ENCODE measurements at places on chromosomes 4 and X.

GRCh38 chr4:139521754-139522401 lies 34.1 kb downstream of the SETD7 start:
- no peak for DNase-seq

GRCh38 chrX:4240541-4241194 lies 527.2 kb upstream of the PRKX start:
- DNase-seq, result no peak

GRCh38 chr4:82437285-82438005 lies 7.1 kb downstream of the ENOPH1 start:
- DNase-seq, result no peak

- no peak for DNase-seq
These were observed 141.5 kb downstream of the MAGEB17 start for GRCh38 chrX:16308773-16309172.

- no peak for DNase-seq
These were observed 132.3 kb downstream of the ZNF330 start for GRCh38 chr4:141352909-141353525.

DNA sequence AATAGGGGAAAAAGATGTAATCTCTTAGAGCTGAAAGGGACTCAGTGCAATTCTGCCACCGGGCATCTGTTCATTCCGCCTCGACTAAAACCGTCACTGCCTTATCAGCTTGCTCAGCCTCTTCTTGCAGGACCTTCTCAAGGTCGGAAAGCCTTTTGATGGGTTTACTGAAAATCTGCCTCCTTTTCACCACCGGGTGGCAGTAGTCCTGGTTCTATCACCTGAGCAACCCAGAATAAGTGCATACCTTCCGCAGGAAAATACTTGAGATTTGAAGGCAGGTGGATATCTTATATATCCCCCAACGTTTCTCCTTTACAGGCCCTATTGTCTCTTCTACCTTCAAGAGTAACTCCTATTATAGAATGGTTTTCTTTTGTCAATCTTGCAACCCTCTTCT lies 103.4 kb upstream of the PAK3 start:
- DNase-seq, result peak; percentile 51

- DNase-seq, result no peak
These were observed 40.2 kb upstream of the NKX3-2 start for GRCh38 chr4:13584481-13584880.

DNA sequence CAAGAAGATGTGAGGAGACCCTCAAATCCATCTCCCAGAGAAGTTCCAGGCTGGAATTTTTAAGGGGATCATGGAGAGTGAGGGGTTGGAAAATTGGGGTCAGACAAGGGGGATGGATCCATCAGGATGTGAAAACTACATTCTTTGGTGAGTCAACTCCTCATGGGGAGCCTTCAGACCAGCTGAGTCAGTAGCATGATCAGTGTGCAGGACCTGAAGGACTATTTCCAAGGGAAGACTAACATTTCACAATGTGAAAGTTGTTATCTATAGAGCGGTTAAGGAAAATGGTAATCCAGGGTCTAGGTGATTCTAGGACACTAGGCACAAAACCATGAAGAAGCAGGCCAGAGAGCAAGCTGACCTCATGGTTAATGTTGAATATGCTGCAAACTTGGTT lies 38.6 kb upstream of the CEP135 start:
- DNase-seq, result no peak

DNA sequence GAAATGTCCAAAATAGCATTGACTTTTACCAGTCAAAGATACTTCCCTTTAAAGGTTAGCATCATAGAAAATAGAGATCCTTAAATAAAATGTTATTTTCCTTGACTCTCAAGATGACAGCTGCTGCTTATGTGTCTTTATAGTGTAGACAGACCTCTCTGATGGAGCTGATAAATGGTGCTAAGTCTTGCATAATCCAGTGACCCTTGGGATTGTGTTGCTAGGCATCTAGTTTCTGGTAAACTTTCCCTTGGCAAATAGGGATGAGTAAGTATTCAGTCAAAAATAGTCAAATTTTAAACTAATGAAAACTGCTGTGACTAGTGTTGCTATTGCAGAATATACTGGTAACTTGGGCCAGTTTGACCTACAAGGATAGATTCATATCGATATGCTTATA lies 53.6 kb downstream of the MBNL3 start:
- no peak for DNase-seq

DNA sequence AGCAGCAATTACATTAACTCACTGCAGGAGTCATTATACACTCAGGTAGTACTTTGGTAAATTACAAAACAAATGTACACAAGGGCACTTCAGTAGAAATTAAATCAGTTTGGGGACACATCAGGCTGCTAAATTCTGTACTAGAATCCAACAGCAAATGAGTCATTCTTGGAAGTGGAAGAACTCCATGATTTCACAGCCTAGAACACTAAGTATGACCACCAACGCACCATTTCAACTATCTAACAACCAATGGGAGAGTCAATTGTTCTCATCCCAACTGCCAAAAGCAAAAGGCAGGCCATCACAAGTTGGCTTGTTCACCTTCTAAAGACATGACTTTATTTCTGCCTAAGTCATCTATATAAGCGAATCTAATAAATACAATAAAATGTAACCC lies 26.6 kb downstream of the PPM1K start:
- no peak for DNase-seq

DNA sequence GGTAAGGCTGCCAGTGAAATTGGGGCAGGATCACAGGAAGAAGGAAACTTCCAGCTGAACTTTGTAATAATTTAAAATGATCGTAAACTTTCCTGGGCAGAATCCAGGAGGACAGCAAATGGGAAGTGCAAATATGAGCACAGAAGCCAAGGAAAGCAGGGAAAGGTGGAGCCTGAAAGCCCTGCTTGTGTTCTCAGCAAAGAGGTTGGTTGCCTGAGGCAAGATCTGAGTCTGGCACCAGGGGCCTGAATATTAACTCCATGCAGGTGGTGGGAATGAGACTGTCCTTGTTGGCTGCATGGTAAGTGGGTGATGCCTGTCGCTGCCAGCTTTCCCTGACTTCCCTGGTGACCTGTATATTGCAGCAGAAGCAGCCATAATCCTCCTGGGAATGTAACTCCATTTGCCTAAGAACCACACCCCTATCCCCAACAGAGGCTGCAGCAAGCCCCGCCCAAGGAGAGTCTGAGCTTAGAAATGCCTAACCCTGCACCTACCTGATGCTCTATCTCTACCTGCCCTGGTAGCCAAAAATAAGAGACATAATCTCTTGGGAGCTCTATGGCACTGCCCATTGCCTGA lies 132.0 kb upstream of the HDX start:
- no peak for DNase-seq

DNA sequence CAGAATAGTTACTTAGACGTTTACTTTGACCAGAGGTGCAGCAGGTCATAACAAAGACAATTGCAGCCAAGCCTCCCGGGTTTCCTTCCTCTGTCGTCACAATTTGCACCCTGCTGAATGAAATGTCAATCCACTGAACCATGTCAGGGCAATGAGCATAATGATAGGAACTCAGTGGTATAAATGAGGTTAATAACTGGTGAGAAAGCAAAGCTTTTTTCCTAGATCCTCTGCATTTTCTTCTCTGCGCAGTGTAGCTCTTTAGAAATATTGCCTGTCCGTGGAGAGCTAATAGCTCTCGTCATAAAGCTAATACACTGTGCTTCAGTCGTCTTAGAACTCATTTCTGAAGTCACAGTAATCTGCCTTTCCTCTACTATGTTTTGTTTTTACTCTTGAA lies 1960.1 kb upstream of the ADGRL3 start:
- DNase-seq, result no peak

DNA sequence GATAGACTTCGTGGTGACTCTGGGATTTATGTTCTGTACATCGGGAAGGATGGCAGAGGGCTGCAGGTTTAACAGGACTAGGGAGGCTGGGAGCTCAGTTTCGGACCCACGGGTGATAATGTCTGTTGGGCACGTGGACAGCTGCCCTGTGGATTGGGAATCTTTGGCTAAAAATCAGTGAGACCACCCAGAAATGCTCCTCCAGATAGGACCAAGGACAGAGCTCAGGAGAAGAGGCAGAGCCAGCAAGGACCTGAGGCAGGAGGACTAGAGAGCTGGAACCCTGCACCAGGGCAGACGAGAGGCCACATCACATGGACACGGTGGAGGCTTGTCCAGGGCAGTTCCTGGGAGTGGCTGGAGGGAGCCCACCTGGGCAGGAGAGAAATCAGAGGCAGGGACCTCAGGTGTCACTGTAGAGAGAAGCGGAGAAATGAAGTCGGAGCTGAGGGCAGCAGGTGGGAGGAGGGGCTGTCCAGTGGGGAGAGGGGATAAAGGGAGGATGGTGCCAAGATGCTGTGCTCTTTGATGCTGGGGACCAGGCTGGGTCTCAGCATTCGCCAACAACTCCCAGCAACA lies 79.2 kb downstream of the CPZ start:
- no peak for DNase-seq

DNA sequence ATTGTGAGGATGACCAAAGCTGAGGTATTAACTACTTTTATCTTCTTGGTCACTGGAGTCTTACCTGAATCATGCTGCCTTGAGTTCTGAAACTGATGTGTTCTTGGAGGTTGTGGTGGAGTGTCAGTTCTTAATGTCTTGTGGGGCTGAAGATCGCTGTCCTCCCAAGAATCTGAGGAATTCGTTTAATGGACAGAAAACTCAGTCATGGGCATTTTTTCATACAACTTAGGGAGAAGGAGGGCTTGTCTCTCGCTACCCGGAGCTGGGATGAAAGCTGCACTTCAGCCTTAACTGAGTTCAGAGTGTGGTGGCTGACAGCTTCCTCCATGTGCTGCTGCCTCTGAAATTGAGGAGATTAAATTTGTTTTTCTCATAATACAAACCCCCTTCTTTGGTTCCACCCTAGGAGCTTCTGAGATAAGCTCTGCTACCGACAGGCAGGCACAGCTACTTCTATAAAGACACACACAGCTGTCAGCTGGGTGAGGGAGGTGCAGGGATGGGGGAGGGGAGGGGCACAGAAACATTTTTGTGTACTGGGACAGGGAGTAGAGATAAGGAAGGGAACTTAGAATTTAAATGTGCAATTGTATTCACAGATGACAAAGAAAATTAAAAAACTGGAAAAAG lies 30.8 kb downstream of the RBBP7 start:
- DNase-seq, result no peak

DNA sequence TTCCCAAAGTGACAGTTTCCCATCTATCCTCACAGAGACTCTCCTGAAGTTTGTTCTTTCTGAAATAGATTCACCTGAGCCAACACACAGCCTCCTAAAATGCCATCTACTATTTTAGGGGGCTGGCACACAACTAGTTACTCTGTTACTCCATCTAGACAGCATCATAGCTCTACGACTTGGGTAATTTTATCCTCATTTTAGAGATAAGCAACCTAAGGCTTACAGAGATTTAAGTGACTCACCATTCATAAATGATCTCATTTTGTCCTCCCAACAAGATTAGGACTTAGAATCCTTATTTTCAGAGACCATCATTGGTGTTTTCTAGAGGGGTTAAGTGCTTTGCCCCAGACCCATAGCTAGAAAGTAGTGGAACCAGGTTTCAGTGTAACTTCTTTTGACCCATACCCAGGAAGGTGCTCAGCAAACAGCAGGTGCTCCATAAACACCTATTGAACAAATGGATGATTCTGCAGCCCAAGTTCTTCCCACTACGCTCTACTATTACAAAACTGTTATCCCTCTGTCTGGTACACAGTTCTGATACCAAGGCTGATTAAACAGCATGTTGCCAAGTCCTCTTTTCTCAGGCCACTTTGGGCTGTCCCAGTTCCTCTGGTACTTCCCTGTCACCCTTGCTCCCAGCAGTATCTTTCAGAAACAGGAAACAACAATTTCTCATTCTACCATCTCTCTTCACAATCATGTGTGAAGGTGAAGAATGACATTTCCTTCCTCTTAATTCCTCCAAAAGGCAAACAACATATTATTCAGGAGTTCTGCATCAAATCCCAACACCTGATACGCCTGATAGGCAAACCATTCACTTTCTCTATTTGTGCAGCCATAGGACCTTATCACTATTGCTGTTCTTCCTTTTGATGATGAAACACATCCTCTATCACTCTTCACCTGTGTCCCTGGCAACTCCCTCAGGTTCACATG lies 304.7 kb upstream of the TAPT1 start:
- no peak for DNase-seq

DNA sequence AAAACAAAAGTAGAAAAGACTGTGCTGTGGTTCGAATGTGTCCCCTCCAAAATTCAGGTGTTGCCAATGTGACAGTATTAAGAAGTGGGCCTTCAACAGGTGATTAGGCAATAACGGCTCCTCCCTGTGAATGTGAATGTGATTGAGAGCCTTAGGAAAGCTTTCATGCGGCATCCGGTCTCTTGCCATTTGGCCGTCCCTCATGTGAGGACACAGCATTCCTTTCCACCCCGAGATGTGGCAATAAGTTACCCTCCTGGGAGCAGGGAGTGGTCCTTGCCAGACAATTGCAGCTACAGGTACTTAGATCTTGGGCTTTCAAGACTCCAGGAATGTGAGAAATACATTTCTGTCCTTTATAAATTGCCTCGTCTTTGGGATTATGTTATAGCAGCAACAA lies 129.3 kb downstream of the CPEB2 start:
- DNase-seq, result no peak

DNA sequence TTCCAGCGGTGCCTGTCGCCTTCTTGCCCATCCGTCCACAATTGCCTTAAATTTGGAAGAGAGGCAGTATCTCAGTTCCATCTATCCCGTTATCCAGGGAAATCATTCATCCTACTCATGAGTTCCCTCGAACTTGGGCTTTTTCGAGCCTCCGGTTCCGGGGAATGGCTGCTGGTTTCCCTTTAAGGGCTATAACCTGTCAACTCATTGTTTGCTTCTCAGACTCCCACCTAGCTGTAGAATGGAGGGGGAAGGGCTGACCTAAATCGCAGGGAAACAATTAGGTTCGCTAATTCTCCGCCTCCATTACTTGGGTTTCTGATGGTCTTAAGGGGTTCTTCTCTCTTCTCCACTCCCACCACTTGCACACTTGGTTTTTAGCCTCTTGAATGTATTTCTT lies 1.2 kb downstream of the UCHL1 start:
- DNase-seq, result no peak

GRCh38 chr4:155722816-155723499 lies 35.9 kb upstream of the GUCY1B1 start:
- DNase-seq, result no peak

DNA sequence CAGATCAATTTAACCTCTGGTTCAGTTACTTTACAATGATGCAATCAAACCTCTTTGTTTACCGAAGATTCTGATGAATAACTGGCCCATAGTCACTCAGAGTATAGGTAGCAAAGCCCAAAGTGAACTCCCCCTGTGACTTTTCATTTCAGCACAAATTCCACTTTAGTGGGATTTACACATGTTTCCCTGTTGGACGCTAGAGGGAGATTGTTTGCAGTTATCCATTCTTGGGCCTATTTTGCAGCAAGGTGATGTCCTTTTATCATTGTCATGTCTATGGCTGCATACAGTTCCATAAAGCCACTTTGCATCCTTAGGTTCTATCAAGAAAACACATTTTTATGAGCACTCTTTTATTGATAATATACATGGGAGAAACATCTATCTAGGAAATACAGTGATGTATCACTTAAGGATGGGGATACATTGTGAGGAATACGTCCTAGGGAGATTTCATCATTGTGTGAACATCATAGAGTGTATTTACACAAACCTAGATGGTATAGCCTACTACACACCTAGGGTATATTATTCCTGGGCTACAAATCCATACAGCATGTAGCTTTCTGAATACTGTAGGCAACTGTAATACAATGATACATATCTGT lies 14.5 kb upstream of the DKK2 start:
- peak; percentile 26 for DNase-seq

- DNase-seq, result no peak
These were observed 160.2 kb downstream of the MAGEB5 start for GRCh38 chrX:26376037-26376708.
